Head of caudate nucleus (tissue), 42 donors: ENCODE measurements at places on chromosomes 1 and 21.
A peak's percentile ranks its signal among the peaks of the same experiment; 100 is the strongest.

DNA sequence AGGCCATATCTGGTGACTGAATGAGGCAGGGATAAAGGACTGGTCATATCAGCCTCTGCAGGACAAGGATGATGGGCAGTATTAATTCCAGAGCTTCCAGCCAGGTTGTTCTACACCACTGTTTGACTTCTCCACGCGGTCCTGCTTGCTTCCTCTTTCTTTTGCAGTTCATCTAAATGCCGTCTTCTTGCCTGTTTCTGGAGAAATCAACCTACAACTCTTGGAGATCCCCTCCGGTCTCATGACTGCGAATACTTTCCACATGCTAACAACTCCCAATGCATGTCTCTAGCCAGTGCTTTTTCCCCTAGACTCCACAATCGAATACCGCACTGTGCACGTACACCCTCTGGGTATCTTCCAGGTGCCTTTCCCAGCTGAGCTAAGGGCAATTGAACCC lies 14.1 kb upstream of the TIAM1 start:
- DNase-seq: no peak

DNA sequence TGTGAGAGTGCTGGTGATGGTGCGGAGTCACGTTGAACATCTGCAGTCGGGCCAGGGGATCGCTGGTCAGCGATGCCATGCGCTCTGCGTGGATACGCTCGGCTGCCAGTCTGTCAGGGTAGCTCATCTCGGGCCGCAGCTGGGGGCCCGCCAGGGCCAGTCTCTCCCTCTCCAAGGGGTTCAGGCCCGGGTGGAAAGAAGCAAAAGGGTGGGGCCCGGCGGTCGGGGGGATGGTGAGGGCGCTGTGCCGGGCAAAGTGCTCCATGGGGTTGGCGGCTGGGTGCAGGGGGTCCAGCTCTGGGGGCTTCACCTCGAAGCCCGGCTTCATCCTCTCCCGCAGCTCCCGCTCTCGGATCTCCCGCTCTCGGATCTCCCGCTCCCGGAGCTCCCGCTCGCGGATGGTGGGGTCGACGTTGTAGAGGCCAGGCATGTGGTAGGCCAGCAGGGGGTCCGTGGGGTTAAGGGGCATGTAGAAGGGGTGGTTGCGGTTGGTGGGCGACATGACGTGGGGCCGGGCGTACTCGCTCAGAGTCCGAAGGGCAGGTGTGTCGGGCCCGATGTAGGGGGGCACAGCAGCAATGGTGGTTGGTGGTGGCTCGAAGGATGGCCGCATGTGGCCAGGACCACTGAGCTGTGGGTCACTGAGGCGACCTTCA lies 40.5 kb downstream of the SLC45A1 start:
- no peak for DNase-seq

- DNase-seq: no peak
These were observed 12.2 kb upstream of the PRXL2B start for GRCh38 chr1:2574350-2574749.

DNA sequence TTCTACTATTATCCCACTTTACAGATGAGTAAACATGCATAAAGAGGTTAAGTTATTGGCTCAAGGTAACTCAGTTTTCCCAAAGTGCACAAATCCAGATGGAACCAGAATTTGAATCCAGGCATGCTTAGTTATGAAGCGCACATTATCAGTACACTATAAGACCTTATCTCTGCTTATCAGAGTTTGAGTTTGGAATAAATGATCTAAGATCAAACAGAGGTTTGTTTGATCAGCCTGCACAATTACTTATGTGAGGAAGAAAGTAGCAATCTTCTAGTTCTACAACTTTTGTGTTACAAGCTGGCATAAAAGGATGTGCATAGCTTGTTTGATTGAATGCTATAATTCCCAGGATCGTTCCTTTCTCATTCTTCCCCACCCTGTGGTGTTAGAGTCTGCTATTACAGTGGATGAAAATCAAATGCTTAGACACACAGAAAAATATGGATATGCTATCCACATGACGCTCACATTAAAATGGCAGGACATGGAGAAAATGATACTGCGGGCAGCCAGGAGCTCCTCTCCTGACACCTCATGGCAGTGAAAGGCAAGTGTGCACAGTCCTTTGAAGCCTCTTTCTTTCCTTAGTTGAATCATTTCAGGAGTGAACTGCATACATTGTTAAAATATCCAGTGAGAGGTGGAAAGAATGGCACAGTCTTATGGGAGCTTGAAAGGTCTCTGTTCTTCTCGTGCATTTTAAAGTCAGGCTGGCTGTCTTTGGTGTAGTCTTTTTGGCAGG lies 23.9 kb upstream of the PBX1 start:
- no peak for DNase-seq

- no peak for DNase-seq
These were observed 47.8 kb downstream of the ITPKB start for GRCh38 chr1:226691247-226691646.

DNA sequence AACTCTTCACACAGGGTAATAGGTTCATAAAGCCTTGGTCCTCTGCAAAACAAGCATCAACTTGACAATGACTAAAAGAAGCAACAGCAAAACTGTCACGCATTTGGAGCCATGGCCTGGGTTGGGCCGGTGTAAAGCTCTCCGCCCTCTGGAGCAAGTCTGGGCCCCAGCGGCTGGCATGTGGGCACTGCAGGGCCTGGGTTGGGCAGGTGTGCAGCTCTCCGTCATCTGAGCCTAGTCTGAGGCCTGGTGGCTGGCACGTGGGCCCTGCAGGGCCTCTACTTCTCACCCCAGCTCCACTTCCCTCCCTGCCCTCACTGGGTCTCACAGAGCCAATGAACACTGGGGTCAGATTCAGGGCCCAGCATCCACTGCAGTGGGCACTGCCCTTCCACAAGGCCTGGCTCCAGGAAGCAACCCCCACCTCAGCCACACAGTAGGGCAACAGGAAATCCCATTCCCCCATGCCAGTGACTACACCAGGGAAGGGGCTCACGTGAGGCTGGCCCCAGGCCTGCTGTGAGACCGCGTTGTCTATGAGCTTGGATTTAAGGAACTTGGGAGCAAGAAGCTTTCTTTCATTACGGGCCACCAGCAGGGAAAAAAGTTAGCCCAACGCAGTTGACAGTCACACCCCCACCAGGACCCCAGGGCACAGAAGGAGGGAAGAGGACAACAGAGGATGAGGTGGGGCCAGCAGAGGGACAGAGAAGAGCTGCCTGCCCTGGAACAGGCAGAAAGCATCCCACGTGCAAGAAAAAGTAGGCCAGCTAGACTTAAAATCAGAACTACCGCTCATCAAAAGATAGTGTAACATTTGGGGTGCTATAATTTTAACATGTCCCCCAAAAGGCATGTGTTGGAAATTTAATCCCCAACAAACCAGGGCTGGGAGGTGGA lies 52.7 kb downstream of the NPHP4 start:
- DNase-seq: no peak

GRCh38 chr1:185420588-185421081 lies 103.6 kb upstream of the IVNS1ABP start:
- no peak for DNase-seq

GRCh38 chr21:44478124-44478800 lies 23.0 kb downstream of the LRRC3 start:
- no peak for DNase-seq

GRCh38 chr1:196148367-196148970 lies 459.8 kb downstream of the KCNT2 start:
- no peak for DNase-seq

DNA sequence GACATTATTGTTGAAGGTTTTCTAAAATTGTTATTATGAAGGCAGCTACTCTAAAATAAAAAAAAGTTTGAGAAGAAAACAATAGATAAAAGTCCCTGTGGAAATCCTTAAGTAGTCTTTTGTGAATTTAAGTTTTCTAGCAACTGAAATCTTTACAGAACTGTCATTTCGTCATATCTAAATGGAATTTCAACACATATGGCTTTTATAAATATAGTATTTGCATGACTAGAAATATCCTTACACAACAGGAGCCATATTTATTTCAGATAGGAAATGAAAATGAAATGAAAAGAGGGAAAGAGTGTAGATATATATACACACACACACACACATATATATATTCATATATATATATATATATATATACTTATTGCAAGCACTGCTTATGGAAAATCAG lies 204.7 kb upstream of the RGS18 start:
- no peak for DNase-seq

DNA sequence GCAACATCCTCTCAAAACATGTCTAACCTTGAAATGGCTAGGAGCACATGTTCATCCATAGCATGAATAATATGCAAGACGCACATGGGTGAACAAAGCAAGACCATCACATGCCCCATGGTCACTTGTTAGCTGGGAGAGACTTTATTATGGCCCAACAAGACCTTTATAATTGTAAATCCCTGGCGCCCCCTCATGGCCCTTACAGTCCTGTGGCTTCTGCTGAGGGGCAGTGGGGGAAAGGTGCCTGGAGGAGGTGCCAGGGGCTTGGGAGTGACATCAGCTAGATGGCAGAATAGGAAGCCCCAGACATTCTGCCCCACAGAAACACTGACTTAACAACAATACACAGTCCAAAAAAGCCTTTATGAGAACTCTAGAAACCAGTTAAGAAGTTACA lies 51.7 kb downstream of the CSMD2 start:
- peak; percentile 59 for DNase-seq

- no peak for DNase-seq
These were observed 2.5 kb downstream of the S100A11 start for GRCh38 chr1:152034324-152034653.

- DNase-seq: no peak
These were observed 1.9 kb downstream of the EFNA3 start for GRCh38 chr1:155080312-155081228.

DNA sequence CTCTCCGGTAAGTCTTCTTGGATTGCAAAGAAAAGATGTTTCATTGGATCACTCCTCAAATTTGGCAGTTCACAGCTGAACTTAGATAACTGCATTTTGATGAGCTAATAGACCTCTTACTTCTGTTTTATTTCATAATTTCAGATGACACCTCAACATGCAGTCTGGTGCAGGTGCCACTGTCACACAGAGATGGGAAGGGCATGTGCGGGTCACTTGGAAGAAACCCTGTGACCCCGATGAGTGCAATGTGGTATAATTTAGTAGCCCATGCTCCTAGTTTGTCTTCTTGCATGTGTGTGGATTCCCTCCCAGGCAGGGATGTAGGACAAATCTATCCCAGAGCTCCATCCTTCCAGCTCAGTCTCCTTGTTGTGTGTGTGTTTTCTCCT lies 481 bp upstream of the SLAMF1 start:
- DNase-seq: no peak

- no peak for DNase-seq
These were observed 40.3 kb downstream of the UBE2U start for GRCh38 chr1:64243757-64244080.

- DNase-seq: no peak
These were observed 19.0 kb upstream of the ZNF678 start for GRCh38 chr1:227544067-227545050.

DNA sequence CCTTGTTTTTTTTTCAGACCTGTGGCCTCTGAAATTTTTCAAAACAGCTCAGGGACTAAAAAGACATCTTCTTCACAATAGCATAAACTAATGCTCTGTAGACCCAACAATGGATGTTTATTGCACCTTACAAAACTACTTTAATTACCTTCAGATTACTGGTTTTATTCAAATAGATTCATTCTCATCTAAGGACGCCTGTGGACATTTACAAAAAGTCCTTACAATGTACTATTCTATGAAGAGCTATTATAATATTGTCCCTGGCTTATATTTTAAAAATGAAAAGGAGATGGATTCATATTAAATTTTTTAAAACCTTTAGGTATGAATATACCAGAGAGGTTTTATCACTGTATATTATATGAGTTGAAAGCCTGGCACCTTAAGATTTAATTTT lies 238.4 kb upstream of the NR5A2 start:
- no peak for DNase-seq

GRCh38 chr1:12230549-12231275 lies 882 bp downstream of the VPS13D start:
- DNase-seq: peak; percentile 12

GRCh38 chr1:88935522-88936222 lies 44.3 kb upstream of the GTF2B start:
- DNase-seq: no peak

DNA sequence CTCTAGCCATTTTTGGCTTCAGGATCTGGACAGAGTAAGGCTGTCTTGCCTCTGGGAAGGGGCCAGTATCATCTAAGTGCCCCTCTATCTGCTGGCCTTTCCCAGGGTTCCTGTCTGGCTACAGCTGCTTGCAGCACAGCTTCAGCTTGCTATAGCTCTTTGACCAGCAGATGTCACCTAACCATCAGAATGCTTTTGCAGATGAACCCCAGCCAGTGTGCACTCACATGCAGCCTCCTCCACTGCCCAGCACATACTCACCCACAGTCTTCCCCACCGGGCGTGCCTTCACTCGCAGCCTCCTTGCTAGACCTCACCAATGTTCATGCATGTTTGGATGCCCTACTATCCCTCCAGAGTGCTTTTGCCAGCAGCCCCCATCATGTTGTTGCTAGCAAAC lies 769.0 kb downstream of the BRINP3 start:
- DNase-seq: no peak

DNA sequence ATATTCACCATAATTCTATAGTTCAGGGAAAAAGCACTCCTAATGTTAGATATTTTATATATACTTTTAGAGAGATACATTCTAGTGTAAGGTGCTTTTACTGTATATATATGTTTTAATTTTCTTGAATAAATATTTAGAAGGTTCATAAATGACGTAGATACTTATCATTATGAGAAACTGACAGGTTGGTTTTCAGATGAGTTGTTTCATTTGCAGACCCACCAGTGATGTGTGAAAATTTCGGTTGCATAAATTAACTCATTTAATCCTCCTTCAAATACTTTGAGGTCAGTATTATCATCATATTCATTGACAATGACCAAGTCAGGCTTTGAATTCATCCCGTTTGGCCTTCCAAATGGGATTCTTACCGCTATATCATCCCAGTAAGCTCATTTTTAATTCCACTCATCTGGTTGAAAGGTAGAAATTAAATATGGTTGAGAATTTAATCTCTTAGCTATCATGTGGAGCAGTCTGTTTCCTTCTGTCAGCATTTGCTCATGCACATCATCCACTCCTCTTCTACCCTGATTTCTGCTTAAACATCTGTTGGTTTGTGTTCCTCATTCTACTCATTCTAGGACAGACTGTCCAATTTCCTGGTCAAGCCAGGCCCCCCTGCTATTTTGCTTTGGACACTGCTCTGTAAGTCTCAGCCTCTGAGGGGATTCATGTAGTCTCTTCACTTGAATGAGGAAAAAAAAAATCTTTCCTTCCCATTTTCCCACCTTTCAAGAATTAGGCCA lies 1156.6 kb downstream of the PLA2G4A start:
- no peak for DNase-seq

DNA sequence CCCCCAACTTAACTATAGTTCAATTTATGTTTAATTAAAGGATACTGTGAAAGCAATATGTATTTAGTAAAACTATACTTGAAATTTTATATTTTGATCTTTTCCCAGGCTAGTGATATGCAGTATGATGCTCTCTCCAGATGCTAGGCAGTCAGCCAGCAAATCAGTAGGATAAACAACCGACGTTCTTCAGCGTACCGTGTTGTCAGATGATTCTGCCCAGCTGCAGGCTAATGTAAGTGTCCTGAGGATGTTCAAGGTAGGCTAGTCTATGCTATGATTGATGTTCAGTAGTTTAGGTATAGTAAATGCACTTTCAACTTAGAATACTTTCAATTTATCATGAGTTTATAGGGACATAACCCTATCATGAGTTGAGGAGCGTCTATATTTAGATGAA lies 762.6 kb downstream of the MRPL39 start:
- DNase-seq: no peak

GRCh38 chr1:74579425-74579824 lies 67.0 kb upstream of the LRRC53 start:
- DNase-seq: no peak
